ENCODE measurements at places on chromosomes 11 and 22. TPM values are rescaled to one million over a fixed set of nuclear protein-coding genes. Genes with fewer than 3 reads are reported as not detected.
A peak's percentile ranks its signal among the peaks of the same experiment; 100 is the strongest.

Gene OR5D14
- total RNA-seq = not detected

Gene UBQLNL
- total RNA-seq = 0.87 TPM

DNA sequence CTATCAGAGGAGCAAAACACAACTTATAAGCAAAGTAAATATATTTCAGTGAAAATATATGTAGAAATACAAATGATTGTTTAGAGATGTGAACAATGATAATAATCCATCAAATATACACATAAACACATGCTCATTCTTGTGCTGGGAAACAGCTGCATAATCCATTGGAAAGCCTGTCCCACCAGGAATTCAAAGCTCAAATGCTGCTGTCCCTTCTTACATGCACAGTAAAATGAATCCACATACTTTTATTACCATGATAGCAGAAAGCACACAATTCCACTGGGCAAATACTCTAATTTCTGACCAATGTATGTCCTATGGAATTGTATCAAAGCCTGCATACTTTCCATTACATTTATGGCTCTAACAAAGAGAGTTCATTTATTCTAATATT is 44.5 kb downstream of the SOX6 start:
- H3K27ac ChIP-seq = no peak overlapping the region
- no peaks in the 10 kb centered on the region for H3K36me3 ChIP-seq
- H3K4me1 ChIP-seq = no peaks in the 10 kb centered on the region
- H3K27me3 ChIP-seq = no peaks in the 10 kb centered on the region
- no peak overlapping the region for H3K4me3 ChIP-seq

Gene KIAA1671
- 7.4 TPM for total RNA-seq

DNA sequence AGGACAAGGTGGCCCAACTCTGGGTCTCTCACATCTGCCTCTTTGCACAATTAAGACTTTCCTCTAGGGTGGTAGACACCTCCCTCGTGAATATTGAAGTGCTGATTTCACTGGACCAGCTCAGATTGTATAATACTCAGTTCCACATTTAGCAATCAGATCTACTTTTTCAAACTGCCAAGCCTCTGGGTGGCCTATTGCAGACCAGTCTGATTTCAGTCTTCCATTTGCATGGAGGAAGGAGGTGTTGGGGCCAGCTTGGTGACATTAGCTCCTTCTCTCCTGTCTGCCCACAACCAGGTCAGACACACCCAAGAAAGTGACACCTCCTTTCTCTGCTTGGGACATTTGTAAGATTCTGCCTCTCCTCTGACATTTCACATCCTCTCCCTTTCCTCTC is 78.2 kb downstream of the PPFIBP2 start:
- H3K4me3 ChIP-seq = no peak overlapping the region
- no peaks in the 10 kb centered on the region for H3K27me3 ChIP-seq
- no peaks in the 10 kb centered on the region for H3K36me3 ChIP-seq
- H3K27ac ChIP-seq = no peak overlapping the region

Gene FAM83F
- 0.23 TPM for total RNA-seq

GRCh38 chr11:126491092-126491491 is 135.6 kb downstream of the ST3GAL4 start:
- H3K36me3 ChIP-seq = no peaks in the 10 kb centered on the region
- no peaks in the 10 kb centered on the region for H3K27me3 ChIP-seq
- no peak overlapping the region for H3K27ac ChIP-seq
- H3K4me3 ChIP-seq = no peak overlapping the region

Gene NLRX1
- 13.2 TPM for total RNA-seq

- no peaks in the 10 kb centered on the region for H3K36me3 ChIP-seq
- no peaks in the 10 kb centered on the region for H3K27me3 ChIP-seq
- no peak overlapping the region for H3K4me3 ChIP-seq
- peaks cover 66% of the 10 kb centered on the region for H3K4me1 ChIP-seq
- H3K27ac ChIP-seq = peak overlapping the region; percentile 9
These were observed 27.9 kb downstream of the GRAP2 start for GRCh38 chr22:39928536-39929520.

GRCh38 chr11:105034813-105035620 is at the start of gene CASP1:
TSS of gene CASP1 (minus strand) at chr11:105035144. CDS start at chr11:105035113, 31 bp downstream.
- peak within 1 kb of the TSS; percentile 91 for H3K27ac ChIP-seq
- no peaks in the 10 kb centered on the region for H3K27me3 ChIP-seq
- H3K4me1 ChIP-seq = peaks cover 53% of the 10 kb centered on the region
- H3K4me3 ChIP-seq = peak within 1 kb of the TSS; percentile 51
